Foreskin melanocyte (primary cell): ENCODE measurements at places on chromosomes 7 and 10.

DNA sequence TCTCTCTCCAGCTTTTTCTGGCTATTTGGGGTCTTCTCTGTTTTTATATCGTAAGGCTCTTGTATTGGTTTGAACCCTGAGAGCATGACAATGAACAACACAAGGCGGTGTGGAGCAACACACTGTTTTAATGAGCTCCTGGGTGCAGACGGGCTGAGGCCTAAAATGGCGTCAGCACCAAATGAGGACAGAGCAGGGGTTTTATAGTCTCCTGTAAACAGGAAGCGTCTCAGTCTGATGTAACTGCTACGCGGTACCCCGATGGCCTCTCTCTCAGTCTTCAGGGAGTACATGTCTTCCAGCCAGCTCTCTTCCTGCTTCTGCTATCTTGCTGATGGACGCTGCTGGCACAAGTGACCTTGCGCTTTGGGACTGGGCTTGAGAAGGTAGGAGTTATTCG lies 95.9 kb upstream of the CCDC71L start:
- no peak for DNase-seq

- no peak for DNase-seq
Measured at GRCh38 chr10:79053481-79054202, 15.1 kb upstream of the ZMIZ1 start.

DNA sequence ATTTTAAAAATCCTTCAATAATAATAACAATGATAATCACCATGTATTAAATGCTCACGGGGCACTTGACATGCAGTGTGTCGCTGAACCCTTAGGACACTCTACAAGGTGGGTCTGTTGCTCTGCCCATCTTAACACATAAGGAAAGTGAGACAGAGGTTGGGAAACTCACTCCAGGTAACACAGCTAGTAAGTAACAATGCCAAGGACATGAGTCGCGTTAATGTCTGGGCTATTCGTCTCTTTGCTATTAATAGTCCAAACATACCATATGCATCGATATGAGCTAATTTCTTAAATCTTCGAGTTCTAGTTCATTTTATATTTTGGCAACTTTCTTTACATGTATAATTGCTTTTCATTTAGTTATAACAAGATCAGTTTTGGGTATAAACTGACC lies 79.5 kb downstream of the BEND7 start:
- no peak for DNase-seq

DNA sequence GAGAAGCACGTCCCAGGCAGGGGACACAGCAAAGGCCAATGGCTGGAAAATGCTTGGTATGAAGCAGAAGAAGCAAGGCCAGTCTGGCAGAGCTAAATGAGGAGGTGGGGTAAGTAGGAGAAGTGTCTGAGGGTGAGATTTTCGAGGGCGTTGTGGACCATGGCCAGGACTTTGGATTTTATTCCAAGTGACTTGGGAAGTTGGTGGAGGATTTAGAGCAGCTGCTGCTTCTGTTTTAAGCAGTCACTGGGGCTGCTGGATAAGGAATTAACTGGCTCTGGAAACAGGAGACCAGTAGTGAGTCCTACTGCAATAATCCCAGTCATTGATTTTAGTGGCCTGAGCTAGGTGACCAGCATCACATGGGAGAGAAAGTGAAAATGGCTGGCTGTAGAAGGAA lies 67.6 kb upstream of the GSDME start:
- no peak for DNase-seq

GRCh38 chr7:41837916-41838315 lies 135.0 kb upstream of the INHBA start:
- no peak for DNase-seq

- no peak for DNase-seq
Measured at GRCh38 chr10:30493609-30494530, 59.9 kb downstream of the MAP3K8 start.

DNA sequence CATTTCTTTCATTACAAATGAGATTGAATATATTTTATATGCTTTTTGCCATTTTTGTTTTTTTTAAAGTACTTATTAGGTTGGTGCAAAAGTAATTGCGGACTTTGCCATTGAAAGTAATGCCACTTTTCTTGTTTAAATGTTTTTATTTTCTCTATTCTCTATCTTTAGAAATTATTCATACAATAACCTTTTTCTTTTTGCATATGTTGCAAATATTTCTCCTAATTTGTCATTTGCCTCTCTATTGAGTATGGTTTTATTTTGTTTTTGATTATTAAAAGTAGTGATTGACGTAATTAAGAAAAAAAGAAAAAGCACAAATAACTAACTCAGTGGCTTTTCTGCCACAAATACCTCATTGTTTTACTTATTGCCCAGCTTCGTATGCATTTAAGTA lies 172.4 kb downstream of the NPSR1 start:
- no peak for DNase-seq

- DNase-seq, result no peak
Measured at GRCh38 chr7:148403466-148403993, 187.0 kb upstream of the C7orf33 start.

- DNase-seq, result no peak
Measured at GRCh38 chr10:116627386-116627933, 6.7 kb downstream of the PNLIPRP2 start.

- DNase-seq, result peak; percentile 42
Measured at GRCh38 chr10:25725917-25726716, 207.9 kb upstream of the MYO3A start.

GRCh38 chr10:118241229-118242137 lies 100.6 kb downstream of the FAM204A start:
- DNase-seq, result peak; percentile 71

DNA sequence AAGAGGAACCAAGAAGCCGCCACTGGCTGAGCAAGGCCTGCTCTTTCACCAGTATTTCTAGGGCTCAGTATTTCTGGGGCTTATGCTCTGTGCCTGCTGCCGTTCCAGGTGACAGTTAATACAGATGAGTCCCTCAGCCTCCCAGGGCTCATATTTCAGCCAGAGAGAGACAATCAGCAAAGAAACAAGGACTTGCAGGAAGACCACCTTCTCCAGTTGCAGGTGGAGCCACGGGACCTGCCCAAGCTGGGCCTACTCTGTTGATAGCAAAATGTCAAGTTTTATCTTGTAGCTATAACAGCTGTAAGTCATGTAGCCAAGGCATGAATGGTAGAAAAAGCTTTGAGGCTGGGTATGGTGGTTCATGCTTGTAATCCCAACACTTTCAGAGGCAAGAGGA lies 42.7 kb downstream of the NPTX2 start:
- DNase-seq, result no peak

DNA sequence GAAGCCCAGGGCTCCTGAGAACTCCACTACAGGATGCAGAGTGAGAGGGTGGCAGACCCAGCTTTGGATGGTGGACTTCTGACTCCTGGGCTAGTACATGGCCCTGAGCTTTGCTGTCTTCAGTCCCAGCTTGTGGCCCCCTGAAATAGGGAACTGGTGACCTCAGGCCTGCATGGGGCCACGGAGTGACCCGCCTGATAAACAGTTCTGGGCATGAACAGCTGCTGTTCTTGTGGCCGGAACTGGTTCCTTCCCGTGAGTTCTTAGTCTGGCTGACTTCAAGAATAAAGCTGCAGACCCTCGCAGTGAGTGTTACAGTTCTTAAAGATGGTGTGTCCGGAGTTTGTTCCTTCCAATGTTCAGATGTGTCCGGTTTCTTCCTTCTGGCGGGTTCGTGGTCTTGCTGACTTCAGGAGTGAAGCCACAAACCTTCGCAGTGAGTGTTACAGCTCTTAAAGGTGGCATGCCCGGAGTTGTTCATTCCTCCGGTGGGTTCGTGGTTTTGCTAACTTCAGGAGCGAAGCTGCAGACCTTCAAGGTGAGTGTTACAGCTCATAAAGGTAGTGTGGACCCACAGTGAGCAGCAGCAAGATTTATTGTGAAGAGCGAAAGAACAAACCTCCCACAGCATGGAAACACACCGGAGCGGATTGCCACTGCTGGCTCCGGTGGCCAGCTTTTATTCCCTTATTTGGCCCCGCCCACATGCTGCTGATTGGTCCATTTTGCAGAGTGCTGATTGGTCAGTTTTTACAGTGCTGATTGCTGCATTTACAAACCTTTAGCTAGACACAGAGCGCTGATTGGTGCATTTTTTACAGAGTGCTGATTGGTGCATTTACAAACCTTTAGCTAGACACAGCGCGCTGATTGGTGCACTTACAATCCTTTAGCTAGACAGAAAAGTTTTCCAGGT lies 268.0 kb downstream of the ZEB1 start:
- no peak for DNase-seq

GRCh38 chr7:30713392-30713791 lies 31.1 kb upstream of the CRHR2 start:
- no peak for DNase-seq

DNA sequence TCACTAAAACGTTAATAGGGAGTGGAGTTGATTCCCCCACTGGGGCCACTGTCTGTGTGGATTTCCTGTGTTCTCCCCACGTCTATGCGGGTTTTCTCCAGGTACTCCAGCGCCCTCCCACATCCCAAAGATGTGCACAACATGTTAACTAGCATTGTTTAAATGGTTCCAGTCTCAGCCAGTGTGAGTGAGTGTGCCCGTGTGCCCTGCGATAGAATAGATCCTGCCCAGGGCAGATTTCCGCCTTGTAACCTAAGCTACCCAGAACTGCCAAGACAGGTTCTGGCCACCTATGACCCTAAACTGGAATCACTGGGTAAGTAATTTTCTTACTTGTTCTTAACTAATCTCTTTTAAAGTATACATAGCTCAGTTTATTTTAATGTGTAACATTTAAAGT lies 58.5 kb downstream of the CCDC6 start:
- DNase-seq, result no peak

DNA sequence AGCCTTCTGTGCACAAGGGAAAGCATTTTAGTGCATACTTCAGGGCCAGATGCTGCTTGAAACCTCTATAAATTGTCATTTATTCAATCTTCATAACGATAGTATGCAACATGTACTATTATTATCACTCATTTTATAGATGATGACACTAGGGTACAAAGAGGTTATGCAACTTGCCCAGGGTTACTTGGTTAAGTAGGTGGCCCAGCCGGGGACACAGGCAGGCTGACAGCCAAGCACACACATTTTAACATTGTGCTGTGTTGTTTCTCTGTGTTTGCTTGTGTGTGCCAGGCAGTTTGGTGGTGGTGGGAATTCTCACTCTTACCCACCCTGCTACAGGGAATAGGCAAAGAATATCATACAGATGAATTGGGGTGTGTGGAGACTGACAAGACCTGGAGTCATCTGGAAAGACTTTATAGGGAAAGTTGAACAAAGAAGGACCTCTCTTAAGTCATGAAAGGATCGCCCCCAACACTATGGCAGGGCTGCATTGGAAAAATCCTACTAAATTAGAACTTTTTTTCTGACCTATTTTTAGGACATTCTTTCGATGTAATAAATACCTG lies 98.9 kb downstream of the MKX start:
- DNase-seq, result no peak

- DNase-seq, result no peak
Measured at GRCh38 chr10:35927990-35928488, 285.9 kb upstream of the FZD8 start.

GRCh38 chr7:150471886-150472285 lies 21.5 kb downstream of the GIMAP8 start:
- DNase-seq, result no peak

DNA sequence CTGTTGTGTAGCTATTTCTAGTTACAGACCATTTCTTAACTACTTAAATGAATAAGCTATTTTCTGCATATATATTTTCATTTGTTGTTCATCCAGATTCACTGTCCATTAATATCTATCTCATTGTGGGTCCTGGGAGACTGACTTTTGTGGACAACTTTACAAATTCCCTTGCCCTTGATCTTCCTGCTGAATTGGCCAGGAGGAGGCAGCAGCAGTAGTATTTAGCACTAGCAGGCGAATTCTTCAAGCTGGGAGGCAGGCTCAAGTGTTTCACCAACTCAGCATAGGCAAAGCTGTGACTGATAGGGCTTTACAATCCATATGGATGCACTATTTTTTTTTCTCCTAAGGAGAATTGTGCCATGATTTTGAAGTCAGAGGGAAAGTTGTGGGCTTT lies 461.0 kb upstream of the NRG3 start:
- DNase-seq, result no peak

GRCh38 chr10:124081547-124082140 lies 11.8 kb downstream of the CHST15 start:
- no peak for DNase-seq

- no peak for DNase-seq
Measured at GRCh38 chr7:17155529-17155928, 142.9 kb upstream of the AHR start.

- DNase-seq, result peak; percentile 68
Measured at GRCh38 chr10:68156373-68157185, 47.3 kb downstream of the MYPN start.

GRCh38 chr7:44678471-44679179 lies 70.0 kb upstream of the ZMIZ2 start:
- peak; percentile 3 for DNase-seq

- DNase-seq, result no peak
Measured at GRCh38 chr7:132152131-132152889, 424.0 kb downstream of the PLXNA4 start.

DNA sequence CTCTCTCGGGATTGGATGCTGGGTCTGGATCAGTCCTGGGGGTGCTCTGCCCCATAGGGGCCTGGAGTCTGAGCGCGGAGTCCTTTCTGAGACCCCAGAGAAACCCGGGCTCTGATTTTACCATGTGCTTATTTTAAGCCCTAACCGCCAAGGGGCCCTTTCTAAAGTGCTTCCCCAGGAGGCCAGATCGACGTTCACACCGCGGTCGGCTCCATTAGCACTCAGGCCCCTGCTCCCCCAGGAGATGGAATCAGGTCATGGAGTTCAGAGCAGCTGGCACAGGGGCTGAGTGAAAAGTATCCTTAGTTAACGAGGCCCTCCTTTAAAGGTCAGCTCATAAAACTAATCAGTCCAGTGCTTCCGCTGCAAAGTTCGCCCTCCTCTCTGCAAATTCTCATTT lies 159.4 kb upstream of the COBL start:
- DNase-seq, result no peak

DNA sequence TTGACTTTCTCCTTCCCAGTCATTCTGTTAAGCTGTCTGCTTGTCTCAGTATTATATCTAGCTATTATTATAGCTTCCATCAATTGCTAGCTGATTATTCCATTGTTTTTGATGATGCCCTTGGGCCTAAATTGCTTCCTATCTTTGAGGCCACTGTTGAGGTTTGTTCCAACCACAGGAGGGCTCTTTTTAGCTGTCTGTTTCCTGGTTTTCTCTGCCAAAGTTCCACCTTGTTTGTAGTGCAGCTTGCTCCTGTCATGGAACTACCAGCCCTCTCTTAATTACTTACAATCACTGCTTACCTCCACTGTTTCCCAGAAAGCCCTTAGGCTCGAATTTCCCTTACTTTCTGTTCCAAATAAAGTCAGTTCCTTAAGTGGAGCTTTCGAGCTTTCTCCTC lies 118.7 kb upstream of the SEC61G start:
- no peak for DNase-seq

GRCh38 chr7:130673066-130673465 lies 4.5 kb upstream of the COPG2 start:
- no peak for DNase-seq

GRCh38 chr10:78505657-78506056 lies 472.0 kb downstream of the RPS24 start:
- DNase-seq, result no peak

DNA sequence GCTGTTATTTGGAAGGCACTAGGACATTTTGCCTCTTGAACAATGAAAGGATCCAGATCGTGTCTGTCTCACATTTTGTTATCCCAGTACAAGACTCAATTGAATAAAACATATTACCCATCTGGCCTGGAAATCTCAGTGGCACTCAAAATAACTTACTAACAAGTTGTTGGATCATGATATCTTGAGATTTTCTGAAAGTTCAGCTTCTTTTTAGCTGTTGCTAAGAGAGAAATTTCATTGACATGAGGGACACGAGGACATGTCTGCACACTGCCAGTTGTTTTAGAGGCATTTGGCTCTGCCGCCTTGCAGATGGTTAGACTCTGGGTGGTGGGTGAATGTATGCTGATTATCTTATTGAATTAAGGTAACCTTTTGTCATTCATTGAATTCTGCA lies 41.0 kb downstream of the KAT6B start:
- no peak for DNase-seq

- DNase-seq, result no peak
Measured at GRCh38 chr7:99788554-99788953, 4.6 kb upstream of the CYP3A4 start.
